ENCODE measurements at places on chromosomes 5 and 9. TPM values are rescaled to one million over a fixed set of nuclear protein-coding genes. Genes with fewer than 3 reads are reported as not detected.

The SLC1A1 gene
- 58.3 TPM for total RNA-seq

The IFNA21 gene
- not detected for total RNA-seq

The FAM219A gene
- 19.3 TPM for total RNA-seq

The CNTFR gene
- total RNA-seq, result 0.72 TPM

The NACC2 gene
- total RNA-seq, result 35.7 TPM

The SIL1 gene
- total RNA-seq, result 65.5 TPM

The MLANA gene
- total RNA-seq, result not detected
